NCI-H2029 treated with DMSO at 0.1 percent for 48 hours (cell line): ENCODE measurements at places on chromosomes 5 and 9.

DNA sequence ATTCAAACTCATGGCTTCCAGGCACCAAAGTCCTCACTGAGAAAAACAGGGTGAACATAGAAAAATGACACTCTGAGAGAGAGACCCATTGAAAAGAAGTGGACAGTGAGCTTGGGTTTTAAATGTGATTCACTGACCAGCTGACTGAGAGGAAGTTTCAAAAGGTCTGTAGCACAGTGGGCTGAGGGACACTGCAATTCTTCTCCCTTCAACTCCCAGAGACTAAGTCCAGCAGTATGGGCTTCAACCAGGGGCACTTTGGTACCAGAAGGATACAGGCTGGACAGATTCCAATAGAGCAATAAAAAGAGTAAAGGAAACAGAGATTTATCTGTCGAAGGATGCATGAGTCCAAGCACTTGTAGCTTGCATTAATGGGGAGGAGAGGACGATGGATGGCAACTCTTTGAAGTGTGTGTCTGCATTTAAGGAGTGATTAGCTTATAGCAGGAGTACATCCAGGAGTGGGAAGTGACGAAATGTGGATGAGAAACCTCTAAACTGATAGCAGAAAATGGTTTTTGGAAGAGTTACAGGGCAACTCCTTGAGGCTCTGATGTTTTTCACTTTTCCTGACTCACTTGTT is 117.0 kb upstream of the ANKRD55 start:
- DNase-seq = no peak

- no peak for DNase-seq
Measured at GRCh38 chr5:124515497-124516245, 230.8 kb downstream of the ZNF608 start.

GRCh38 chr9:116471093-116471906 is 215.8 kb upstream of the TRIM32 start:
- no peak for DNase-seq

- no peak for DNase-seq
Measured at GRCh38 chr5:34580983-34581382, 75.1 kb upstream of the RAI14 start.

DNA sequence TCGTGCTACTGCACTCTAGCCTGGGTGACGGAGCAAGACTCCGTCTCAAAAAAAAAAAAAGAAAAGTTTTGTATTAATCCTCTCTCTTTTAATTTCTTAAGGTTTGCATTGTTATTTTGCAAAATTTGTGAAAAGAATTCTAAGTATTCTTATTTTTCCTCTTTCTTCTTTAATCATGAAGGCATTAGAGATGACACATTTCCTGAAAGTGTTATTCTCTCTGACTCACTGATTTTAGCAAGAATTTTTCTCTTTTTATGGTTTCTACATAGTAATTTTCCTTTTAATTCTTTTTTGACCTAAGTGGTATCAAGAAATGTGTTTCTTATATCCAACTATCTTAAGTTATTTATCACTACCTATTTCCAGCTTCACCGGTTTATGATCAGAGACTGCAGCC is 78.0 kb downstream of the NSUN2 start:
- no peak for DNase-seq

DNA sequence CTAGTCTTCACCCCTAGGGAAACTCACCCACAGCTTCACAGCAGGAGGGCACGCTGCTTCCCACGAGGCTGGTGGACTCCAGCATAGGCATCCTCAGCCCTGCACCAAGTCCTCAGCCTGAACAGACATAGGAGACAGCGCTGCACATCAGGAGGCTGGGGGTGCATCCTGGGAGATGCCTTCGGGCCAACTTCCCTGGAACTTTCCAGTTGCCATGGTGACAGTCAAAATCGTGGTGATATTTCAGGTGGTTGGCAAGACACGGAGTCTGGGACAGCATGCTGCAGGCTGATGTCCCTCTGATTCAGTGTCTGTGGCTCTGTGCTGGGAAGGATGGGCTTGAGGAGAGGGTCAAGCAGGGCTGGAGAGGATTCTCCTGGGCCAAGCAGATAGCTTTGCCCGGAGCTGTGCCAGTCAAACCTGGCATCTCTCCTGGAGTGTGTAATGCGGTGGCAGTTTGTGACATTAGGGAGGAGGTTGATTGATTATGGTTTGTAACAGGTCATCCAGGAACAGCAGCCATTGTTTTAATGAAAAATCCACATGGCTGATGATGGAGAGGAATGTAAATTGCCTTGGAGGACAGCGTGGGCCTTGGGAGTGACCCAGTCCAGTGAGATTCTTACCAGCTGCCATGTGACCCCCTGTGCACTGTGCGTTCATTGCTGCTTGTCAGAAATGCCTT is 35.6 kb upstream of the SEMA4D start:
- no peak for DNase-seq

DNA sequence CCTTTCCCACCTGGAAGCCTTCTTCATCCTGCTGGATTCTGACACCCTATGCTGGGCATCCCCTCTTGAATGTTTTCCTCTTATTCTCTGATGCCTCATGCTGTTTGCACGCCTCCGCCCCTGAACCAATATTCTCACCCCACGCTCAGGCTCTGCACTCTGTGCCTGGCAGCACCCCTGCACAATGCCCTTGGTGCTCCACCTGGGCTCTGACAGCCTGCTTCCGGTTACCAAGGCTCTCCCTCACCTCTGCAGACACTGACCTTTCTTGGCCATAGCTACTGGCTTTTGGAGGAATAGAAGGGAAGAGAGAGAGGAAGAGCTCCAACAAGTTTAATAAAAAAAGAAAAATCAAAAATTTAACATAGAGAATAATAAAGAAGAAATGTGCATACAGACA is 108.7 kb upstream of the SHB start:
- no peak for DNase-seq

GRCh38 chr9:69919461-69920061 is 98.9 kb downstream of the CFAP95 start:
- DNase-seq = peak; percentile 69

DNA sequence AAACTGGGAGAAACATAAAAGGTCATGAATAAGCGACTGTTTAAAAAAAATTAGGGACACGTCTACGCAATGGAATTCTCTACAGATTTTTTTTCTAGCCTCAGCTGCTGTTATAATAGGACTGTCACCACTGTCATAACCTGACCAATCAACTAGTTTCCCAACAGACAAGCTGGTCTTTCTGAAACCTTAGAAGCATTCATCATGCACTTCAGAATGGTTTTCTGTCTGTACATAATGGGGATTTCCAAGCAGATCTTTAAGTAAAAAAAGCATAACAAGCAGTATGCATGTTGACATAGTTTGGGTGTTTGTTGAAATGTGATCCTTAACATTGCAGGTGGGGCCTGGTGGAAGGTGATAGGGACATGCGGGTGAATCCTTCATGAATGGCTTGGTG is 58.3 kb upstream of the SEMA6A start:
- DNase-seq = peak; percentile 10

DNA sequence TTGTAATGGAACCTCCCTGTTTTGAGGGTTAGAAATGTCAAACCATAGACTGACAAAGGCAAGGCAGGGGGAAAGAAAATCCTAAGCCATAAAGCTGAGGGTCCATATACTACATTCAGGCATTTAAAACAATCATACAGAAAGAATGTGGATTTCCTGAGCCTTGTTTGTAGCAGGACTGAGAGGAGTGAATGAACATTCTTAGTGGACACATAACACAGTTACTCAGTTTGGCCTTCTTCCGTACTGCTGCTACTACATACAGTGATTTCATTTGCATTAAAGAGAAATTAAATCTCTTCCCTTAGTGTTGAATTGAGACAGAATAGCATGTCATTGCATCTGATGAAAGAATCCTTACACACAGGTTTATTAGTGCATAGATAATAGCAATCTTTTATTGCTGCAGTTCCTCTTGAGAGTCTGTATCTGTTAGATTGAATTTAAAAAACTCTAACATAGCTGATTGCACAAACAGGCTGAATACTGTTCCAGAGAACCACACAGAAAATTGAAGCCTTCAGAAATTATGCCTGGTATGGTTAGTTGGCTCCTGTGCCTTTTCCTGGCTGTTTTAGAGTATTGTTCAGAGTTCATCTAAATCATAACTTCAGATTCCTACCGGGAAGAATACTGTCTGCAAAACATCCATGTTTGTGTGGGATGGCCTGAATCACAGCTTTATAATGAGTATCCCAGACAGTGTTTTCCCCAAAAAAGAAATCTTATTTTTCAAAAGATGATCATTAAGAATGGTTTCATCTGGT is 2.0 kb upstream of the MTX3 start:
- no peak for DNase-seq

DNA sequence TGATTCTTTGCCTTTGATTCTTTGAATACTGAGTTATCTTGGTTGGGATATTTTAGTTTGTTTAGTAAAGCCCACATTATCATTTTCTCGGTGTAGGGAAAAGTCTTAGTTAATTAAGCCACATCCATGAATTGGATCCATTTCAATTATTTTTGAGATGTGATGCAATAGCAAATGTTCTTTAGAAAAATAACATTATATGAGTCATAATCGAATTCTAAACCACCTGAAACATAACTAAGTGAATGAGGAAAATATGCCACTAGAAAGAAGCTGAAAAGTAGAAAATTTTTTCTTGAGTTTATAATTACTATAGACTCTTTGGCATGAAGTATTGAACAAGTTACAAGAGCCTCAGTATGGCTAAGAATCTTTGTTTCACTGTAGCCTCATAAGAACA is 17.5 kb upstream of the CCDC192 start:
- no peak for DNase-seq

DNA sequence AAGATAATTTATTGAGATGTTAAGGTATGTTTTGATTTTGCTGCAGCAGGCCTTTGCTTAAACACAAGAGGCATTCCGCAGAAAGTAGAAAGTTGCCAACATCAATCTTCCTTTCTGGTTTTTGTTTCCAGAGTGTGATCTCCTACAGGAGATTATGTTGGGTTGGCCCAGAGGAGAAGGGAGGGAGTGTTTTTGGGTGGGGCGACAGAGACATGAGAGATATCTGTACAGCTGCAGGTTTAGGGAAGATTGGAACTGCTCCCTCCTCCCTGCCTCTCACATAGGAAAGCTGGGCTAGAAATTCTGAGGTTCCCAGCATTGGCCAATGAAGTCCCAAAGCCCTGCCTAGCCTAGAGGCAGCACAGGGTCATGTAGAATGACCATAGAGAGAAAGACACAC is 211.0 kb downstream of the CEMIP2 start:
- no peak for DNase-seq

DNA sequence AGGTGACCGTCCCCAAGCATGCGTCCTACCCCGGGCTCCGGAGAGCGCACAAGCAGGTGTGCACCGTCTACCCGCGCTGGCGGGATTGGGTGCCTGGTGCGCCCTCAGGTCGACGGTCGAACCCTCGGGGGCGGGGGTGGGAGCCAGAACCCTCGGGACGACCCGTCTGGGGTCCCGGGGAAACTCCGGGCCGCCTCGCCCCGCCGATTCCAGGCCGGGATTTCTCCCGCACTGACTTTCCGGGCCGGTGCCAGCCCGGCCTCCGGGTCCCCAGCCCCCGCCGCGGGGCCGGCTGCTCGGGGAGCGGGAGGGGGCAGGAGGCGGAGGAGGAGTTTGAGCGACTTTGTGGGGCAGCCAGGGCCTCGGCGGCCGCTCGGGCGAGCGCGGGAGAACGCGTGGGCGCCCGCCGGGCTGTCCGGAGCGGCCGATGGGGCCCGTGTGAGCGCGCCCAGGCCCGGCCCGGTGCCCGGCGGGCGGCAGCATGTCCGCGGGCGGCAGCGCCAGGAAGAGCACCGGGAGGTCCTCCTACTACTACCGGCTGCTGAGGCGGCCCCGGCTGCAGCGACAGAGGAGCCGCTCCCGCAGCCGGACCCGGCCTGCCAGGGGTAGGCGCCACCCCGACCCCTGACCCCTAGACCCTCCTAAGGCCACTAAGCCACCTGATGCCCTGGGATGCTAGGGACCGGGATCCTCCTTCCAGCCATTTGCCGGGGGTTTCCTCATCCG is at the start of gene DAB2IP:
DAB2IP (plus strand) TSS at position 340 of the 726 bp plus-strand sequence; CDS start at position 482, 142 bp downstream.
- DNase-seq = no peak

GRCh38 chr5:14502294-14502690 is 79.3 kb upstream of the OTULINL start:
- DNase-seq = no peak
